ENCODE measurements at places on chromosomes 16 and 17. TPM values are rescaled to one million over a fixed set of nuclear protein-coding genes. Genes with fewer than 3 reads are reported as not detected.
A peak's percentile ranks its signal among the peaks of the same experiment; 100 is the strongest.

The NKD1 gene
- under 0.01 TPM for total RNA-seq

The CALB2 gene
- not detected for total RNA-seq

The CA4 gene
- total RNA-seq = 8.5 TPM

The SENP3 gene
- 52.3 TPM for total RNA-seq

DNA sequence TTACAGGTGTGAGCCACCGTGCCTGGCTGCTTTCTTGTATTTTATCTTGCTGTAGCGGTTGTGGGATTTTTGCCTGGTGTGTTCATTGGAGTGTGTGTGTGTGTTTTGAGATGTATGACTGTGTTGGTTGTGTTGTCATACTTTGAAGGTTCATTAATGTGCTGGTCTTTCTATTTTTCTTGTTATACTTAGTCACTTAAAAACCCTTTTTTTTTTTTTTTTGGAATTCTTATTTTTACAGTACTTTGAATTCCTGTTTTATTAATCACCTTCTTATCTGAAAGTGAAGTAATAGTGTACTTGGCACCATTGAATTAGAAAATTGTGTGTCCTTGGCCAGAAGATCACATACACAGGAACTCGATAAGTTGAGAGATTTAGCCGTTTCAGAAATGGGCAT lies 30.2 kb downstream of the TENT4B start:
- no peak for DNase-seq

DNA sequence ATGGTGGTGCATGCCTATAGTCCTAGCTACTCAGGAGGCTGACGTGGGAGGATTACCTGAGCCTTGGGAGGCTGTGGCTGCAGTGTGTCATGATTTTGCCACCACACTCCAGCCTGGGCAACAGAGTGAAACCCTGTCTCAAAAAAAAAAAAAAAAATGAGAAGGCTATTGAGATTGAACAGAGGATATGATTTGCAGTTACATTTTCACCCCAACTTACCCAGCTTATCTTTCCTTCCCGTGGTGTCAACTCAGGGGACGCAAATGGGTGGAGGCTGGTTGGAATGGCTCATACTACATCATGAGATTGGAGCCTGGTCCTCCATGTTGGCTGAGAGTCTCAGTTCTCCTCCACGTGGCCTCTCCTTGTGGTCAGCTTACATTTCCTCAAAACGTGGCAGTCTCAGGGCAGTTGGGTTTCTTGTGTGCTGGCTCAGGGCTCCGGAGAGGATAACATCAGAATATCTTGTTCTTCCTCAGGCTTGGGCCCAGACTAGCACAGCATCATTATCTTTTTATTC lies 17.2 kb upstream of the NSMCE1 start:
- DNase-seq = no peak

GRCh38 chr17:66025551-66025950 lies 166.4 kb downstream of the CEP112 start:
- DNase-seq = no peak

DNA sequence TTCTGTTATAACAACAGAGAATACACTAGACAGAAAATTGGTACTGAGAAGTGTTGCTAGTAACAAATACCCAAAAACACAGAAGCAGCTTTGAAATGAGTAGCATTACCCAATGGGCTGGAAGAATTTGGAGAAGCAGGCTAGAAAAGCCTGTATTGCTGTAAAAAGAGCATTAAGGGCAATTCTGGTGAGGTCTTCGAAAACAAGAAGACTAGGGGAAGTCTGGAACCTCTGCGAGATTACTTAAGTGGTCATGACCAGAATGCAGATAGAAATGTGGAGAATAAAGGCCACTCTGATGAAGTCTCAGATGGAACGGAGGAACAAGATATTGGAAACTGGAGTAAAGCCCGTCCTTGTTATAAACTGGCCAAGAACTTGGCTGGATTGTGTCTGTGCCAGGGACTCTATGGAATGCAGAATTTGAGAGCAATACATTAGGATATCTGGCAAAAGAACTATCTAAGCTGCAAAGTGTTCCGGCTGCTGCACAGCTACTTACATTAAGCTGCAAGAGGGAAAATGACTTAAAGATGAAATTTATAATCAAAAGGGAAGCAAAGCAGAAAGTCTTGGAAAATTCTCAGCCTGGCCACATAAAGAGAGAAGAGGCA lies 44.9 kb upstream of the PEMT start:
- DNase-seq = no peak

- no peak for DNase-seq
Observed at GRCh38 chr16:48860341-48860740, 250.4 kb upstream of the N4BP1 start.

DNA sequence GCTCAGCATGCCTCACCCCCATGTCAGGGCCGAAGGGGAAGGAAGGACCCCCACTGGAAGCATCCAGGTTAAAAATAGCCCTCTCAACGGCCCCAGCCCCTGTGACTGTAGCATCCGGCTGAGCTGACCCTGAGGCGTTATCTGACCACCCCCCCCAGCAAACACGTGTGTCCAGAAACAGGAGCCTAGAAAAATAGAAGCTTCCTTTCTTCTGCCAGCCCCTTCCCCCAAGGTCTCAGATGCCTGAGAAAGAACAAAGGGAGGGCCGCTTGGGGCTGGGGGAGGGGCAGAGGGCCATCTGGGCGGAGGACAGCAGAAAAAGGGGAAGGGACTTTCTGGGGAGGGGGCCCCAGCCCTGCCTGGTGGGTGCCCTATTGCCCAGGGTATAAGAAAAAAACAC lies 55.8 kb downstream of the ACTG1 start:
- DNase-seq = peak; percentile 33

GRCh38 chr17:75762513-75763268 lies 2.3 kb downstream of the GALK1 start:
- no peak for DNase-seq

- no peak for DNase-seq
Observed at GRCh38 chr16:72426386-72426785, 254.4 kb upstream of the PMFBP1 start.

- no peak for DNase-seq
Observed at GRCh38 chr17:72387969-72388368, 267.1 kb downstream of the SOX9 start.

GRCh38 chr17:28306954-28307401 lies 12.0 kb upstream of the TMEM97 start:
- no peak for DNase-seq

GRCh38 chr16:69112285-69113129 lies 7.1 kb downstream of the HAS3 start:
- DNase-seq = peak; percentile 63

DNA sequence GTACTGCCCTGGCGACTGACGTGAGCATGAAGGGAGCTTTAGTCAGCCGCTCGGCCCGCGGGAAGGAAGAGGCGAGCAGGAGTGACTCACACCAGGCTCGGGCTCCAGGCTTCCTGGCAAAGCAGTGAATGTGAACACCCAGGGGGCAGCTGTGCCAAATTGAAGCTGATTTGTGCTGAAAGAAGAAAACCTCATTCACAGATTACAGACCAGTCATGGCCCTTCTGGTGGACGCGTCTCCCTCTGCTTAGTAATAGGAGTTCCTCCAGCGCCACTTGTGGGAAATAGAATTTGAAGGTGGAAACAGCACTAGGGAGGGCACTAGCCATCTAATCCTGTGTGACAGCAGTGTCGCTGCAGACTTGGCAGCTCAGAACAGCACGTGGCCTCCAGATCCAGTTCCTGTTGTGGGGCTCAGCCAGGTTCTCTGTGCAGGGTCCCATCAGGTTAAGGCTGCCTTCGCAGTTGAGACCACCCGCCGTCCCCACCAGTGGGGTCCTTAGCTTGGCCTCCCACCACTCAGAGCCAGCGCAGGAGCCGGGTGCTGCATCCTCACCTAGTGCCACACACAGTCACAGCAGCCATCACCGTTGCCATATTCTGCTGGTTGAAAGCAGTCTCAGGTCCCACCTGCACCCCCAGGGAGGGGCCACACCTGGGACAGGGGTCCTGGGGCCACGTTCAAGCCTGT lies 164.5 kb upstream of the CHMP6 start:
- peak; percentile 98 for DNase-seq

- DNase-seq = no peak
Observed at GRCh38 chr17:49520386-49521087, 25.4 kb downstream of the NGFR start.

GRCh38 chr16:56966093-56966475 lies 4.3 kb downstream of the CETP start:
- peak; percentile 37 for DNase-seq

- DNase-seq = no peak
Observed at GRCh38 chr17:19945009-19945626, 32.5 kb downstream of the AKAP10 start.

DNA sequence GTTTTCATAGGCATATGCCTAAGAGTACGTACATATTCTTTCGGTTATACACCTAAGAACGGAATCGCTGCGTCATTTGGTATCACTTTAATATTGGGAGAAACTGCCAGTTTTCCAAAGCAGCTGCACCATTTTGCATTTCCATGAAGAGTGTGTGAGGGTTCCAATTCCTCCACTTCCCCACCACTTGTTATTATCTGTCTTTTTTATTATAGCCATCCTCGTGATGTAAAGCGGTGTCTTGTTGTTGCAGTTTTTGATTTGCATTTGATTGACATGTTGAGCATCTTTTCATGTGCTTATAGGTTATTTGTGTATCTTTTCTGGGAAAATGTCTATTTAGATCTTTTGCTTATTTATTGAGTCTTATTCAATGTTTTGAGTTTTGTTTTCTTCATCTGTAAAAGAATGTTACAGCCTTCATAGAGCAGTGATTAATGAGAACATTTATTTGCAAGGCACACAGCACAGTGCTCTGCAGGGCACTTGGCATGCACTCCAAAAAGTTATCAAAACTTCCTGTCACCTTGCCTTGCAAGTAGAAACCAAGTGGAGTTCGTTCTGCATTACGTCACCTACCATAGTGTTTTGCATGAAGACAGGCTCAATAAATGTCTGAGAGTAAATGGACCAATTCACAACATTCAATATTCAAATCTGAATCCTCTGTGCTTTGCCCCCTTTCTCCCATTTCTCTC lies 26.6 kb upstream of the ST6GALNAC1 start:
- DNase-seq = peak; percentile 55

DNA sequence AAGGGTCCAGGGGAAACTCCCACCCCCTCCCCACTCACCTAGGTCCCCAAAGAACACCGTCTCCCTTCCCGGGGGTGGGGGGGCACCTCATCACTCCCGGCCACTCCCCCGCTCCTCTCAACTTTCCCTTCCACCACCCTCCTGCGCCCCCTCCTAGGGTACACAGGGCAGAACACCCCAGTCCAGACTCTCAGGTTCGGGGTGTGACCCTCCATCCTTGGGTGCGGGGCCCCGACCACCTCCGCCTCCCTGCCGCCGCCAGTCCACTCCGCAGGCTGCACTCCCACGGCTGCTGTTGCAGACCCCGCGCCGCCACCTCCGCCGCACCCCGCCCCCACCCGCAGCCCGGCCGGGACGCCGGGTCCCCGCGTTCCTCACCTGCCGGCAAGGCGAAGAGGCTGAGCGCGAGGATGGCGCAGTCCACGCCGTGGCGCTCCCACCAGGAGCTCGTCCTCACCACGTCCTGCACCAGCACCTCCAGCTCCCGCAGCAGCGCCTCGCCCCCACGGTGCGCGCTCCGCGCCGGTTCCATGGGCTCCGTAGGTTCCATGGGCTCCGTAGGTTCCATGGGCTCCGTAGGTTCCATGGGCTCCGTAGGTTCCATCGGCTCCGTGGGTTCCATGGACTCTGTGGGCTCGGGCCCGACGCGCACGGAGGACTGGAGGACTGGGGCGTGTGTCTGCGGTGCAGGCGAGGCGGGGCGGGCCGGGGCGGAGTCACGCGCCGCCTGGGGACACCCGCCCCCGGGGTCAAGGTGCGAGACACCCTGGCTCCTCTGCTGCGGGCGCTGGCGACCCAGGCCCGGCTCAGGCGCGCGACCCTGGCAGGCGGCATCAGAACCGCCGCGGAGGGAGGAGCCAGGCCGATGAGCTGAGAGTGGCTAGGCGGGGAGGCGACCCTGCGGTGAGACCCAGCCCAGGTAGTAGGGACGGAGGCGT lies at the start of gene FADS6:
FADS6 (minus strand) TSS at position 660 of the 938 bp plus-strand sequence; CDS start at position 622, 38 bp downstream.
- DNase-seq = no peak

DNA sequence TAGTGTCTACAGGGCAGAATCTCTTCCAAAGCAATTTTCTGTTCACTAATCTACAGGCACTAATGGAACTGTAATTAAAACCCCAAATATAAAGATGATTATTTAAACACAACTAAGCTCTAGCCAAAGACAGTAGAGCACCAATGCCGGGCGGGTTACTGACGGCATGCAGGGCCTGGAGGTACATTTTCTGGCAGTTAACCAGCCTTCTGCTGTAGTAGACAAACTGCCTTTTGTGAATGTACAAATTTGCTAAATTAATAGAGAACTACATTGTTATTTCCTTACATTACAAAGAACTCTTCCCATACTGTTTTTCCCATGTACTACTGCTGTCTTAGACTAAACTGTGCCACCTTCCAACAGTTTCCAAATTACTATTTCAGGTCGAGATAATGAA lies 107.8 kb downstream of the TRIM37 start:
- DNase-seq = no peak

DNA sequence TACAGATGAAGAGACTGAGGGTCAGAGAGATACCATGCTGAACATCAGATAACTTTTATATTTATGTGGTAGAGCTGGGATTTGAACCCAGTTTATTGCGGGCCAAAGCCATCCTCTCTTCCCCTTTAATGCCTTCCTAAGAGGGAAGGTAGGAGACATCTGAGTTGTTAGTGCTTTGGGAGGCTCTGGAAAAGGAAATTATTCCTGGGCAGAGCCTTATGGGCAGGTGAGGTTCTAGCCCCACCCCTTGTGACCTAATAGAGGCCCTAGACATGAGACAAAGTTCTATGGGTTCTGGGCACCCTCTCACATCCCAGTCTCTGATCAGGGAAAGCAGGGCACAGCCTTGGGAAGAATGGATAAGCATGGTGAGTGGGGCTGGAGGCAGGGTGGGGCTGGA lies at the start of gene C17orf50:
C17orf50 (plus strand) TSS at position 301 of the 400 bp plus-strand sequence; CDS start at position 356, 55 bp downstream.
- DNase-seq = no peak

GRCh38 chr16:46620266-46621005 lies 743 bp downstream of the SHCBP1 start:
- no peak for DNase-seq
